Tracheal epithelial cell (primary cell): ENCODE measurements at places on chromosomes 6 and 20. TPM values are rescaled to one million over a fixed set of nuclear protein-coding genes. Genes with fewer than 3 reads are reported as not detected.

Gene SMPDL3A
- total RNA-seq, result 6.3 and 7.7 TPM in 2 replicates

Gene C6orf163
- 1.4 TPM in 1 of 2 replicates, not detected in the other for total RNA-seq

Gene ADA
- total RNA-seq, result 5.3 and 21.9 TPM in 2 replicates

Gene GHRH
- not detected in 2 replicates for total RNA-seq

Gene VNN1
- 1.2 TPM in 1 of 2 replicates, not detected in the other for total RNA-seq

Gene TBP
- total RNA-seq, result 9.2 and 9.8 TPM in 2 replicates

Gene TBXT
- total RNA-seq, result not detected in 2 replicates

Gene MYCT1
- 0.64 and 0.72 TPM in 2 replicates for total RNA-seq

Gene SRSF12
- total RNA-seq, result 0.21 and 1.2 TPM in 2 replicates

Gene TNFRSF6B
- total RNA-seq, result 7.5 and 254 TPM in 2 replicates

Gene EZR
- 193 and 451 TPM in 2 replicates for total RNA-seq

Gene ADGRF1
- 6.7 and 16.8 TPM in 2 replicates for total RNA-seq
